Hepatocyte (in vitro differentiated cells): ENCODE measurements at places on chromosomes 5 and 9. TPM values are rescaled to one million over a fixed set of nuclear protein-coding genes. Genes with fewer than 3 reads are reported as not detected.

Gene SV2C
- total RNA-seq, result under 0.01 and 0.12 TPM in 2 replicates

Gene S1PR3
- total RNA-seq, result 46.1 and 48.6 TPM in 2 replicates

Gene PPP3R2
- not detected in 2 replicates for total RNA-seq

Gene ADAMTS13
- 1.5 and 6.8 TPM in 2 replicates for total RNA-seq

DNA sequence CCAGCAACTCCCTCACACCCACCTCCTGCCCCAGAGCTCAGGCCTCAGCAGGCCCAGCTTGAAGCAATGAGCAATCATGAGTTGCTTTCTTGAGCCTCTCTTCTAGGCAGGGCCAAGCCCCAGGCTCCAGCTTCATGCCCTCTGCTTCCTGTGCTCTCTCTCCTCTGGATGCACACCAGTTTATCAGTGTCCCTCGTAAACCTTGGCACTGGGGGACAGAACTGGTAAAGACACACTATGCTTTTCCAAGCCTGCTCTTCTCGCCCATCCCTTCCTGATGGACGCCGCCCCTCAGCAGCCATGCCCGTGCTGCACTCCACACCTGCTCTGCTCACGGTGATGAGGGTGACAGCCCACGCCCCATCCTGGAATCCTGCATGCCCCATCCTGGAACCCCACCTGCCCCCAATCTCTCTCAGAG, 49.4 kb upstream of the ORM1 start:
- no peak for DNase-seq

DNA sequence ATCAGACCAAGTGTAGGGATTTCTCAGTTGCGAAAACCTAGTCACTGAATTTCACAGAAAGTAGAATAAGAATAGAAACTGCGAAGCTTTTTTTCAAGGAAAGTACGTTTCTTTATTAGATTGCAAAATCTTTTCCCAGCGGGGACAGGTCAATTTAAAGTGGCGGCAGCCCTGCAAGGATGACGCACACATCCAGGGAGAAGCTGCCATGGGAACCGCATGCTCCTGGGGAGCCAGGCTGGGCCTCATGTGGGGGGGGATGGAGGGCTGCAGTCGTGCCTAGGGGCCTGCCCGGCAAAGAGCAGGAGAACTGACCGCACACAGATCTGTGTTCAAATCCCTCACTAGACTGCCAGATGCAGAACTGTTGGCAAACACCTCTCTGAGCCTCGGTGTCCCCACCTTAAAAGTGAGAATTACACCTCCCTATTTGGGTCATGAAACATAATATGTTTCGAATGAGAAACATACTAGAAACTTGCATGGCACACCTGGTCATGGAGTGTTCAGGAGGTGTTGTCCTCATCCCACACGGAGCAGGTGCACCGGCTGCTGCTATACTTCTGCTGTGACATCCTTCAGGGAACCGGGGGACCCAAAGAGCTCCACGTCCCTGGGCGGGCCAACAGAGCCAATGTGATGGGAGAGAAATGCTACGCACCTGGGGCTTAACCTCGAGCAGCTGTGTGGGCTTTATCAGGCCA, 127.8 kb upstream of the PHYKPL start:
- DNase-seq, result no peak

DNA sequence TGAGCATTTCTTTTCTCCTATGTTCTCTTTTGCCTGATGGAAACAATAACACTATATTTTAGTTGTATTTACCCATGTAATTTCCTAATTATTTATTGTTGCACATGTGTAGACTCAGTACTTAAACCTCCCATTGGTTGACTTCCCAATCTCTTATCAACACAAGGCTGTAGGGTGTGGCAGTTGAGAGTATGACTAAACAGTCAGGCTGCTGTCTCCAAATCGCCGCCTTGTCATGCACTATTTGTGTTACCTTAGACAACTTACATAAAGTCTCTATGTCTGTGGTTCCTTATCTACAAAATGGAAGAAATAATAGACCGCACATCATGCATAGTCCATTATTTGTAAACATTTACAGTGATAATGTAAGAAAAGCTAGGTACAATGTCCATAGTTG, 68.9 kb upstream of the EFNA5 start:
- DNase-seq, result peak; percentile 46

DNA sequence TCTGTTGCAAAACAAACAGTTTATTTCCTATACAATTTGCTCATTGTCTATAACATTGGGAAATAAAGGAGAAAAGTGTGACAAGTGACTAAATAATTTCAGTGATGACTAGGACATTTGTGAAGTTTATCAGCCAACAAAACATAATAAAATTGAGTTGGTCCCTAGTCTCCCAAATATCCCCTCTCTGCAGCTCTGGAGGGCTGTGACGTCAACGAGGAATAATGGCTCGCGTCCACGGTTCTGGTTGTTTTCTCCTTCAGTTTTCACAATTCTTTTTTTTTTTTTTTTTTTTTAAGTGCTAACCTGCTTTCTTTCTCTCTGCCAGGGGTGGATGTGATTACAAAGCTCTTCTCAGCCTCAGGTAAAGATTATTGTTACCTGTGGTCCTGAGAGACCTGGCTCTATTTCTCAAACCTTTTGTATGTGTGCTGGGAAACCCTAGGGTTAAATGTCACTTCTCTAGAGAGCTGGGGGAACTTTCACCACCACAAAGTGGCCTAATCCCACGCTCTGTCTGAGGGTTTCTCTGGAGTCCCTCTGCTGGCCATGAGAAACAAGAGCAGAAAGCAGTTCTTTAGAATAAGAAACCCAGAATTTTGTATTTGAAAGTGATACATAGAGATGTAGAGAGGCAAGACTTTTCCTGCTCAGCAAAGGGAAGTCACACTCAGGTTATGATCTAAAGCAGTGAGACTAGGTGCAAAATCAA, 36.2 kb upstream of the ANKRD55 start:
- DNase-seq, result peak; percentile 69

- no peak for DNase-seq
These were observed 339.0 kb downstream of the ADGRV1 start for GRCh38 chr5:90897618-90898017.

- no peak for DNase-seq
These were observed 75.5 kb upstream of the UNC5A start for GRCh38 chr5:176734756-176735342.

- peak; percentile 63 for DNase-seq
These were observed at the start of gene HMMR for GRCh38 chr5:163460562-163461171. TSS of gene HMMR (plus strand) at chr5:163460632. CDS start at chr5:163460693, 61 bp downstream.

- DNase-seq, result no peak
These were observed 110.1 kb upstream of the TLE4 start for GRCh38 chr9:79461712-79462111.

- DNase-seq, result no peak
These were observed 56.5 kb upstream of the CDKN2B start for GRCh38 chr9:22065431-22066200.

DNA sequence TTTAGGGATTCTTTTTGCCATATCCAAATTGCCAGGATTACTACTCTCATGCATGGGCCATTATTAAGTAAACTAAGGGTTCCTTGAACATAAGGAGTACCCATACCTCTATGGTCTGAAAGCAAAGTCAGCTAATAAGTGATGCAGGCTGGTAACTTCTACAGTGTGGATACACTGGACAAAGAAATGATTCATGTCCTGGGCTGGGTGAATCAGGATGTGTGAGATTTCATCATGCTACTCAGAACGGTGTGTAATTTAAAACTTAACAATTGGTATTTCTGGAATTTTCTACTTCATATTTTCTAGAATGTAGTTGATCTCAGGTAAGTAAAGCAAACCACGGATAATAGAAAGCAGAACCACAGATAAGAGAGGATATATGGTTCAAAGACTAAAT, 428.8 kb downstream of the CHSY3 start:
- no peak for DNase-seq

- DNase-seq, result no peak
These were observed 83.3 kb downstream of the SUSD1 start for GRCh38 chr9:112091810-112092209.

- no peak for DNase-seq
These were observed 231.0 kb downstream of the FRMD3 start for GRCh38 chr9:83307066-83307724.

GRCh38 chr5:93100428-93100827, 480.6 kb downstream of the NR2F1-AS1 start:
- DNase-seq, result no peak

GRCh38 chr5:86837610-86838009, 219.9 kb downstream of the COX7C start:
- no peak for DNase-seq

DNA sequence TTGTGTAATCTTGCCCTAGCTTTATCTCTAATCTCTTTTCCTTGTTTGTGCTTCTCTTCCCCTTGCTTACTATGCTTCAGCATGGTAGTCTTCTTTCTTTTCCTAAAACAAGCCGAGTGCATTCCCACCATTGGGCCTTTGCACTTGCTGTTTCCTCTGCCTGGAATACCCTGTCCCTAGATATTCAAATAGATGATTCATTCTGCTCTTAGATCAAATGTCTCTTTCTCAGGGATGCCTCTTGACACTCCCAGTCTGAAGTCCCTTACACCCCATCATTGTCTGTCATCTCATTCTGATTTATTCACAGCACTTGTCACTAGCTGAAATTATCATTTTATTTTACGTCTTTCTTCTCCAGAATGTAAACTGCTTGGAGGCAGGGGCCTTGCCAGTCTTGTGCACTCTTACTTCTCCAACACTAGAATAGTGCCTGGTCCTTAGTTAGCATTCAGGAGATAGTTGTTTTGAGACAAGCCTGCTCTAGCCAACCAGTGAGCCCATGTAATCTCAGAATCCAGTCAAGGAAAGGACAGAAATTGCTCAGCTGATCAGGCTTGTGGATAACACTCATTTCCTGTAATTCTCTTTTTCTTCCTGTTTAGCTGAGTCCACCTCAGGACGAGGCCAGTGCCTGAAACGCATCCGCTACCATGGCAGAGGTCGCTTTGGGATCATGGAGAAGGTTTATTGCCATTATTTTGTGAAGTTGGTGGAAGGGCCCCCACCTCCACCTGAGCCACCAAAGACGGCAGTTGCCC, 25.4 kb downstream of the MRPL22 start:
- no peak for DNase-seq

DNA sequence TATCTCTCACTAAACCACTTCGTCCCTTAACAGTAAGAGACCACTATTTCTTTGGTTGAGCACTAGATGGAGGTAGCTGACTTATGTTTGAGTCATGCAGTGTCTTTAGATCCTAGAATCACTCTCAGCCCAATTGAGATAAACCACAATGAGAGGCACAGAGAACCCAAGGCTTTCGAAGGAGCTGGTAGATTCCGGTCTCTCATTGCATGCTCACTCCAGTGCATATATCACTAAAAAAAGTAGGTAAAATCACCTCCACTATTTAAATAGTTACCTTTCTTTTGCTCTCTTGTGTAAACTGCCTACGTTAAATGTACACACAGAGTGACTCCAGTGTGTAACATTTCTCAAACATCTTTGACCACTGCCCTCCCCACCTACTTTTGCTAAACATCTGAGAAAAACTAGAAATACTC, 27.6 kb downstream of the ACTL7A start:
- DNase-seq, result peak; percentile 31

- DNase-seq, result no peak
These were observed 75.0 kb downstream of the TLE1 start for GRCh38 chr9:81614335-81614734.
